NCI-H187 (cell line): ENCODE measurements at places on chromosomes 7 and 10.

- no peak for DNase-seq
Observed at GRCh38 chr10:132393695-132394181, 3.3 kb upstream of the PWWP2B start.

DNA sequence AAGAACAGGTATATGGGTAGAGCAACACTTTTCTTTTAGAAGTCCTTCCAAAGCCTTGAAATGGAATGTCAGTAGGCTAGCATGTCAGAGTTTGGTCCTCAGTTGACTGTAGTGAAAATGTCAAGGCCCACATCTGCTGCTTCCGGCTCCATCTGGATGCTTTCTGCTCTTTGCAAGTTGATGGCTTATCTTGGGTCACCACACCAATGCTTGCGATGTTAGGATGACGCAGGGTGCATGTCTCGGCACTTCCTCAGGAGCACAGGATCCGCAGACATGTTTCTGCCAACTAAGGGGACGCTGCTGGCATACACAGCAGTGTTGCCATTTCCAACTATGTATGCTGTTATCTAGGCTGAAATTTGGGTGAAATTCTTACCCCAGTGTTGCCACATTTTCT lies 14.0 kb upstream of the HBP1 start:
- DNase-seq: no peak

DNA sequence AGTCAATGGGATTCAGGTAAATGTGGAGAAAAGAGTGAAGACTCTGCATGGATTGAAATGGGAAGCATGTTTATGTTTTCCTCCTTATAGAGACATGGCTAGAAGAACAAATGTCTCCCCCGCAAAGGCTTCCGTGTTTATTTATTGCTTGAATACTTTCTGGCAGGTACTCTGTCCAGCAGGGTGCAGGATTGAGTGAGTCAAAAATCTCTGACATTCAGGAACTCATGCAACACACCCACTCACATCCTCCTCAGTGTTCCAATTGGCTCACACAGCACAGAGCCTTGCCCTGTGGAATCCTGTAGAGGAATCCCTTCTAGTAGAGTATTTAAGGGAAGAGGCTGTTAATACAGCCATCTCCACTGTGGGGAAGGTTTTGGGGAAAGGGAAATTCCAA lies 290.3 kb upstream of the VWC2 start:
- no peak for DNase-seq

GRCh38 chr10:6204063-6204340 lies 1.3 kb downstream of the PFKFB3 start:
- DNase-seq: no peak

DNA sequence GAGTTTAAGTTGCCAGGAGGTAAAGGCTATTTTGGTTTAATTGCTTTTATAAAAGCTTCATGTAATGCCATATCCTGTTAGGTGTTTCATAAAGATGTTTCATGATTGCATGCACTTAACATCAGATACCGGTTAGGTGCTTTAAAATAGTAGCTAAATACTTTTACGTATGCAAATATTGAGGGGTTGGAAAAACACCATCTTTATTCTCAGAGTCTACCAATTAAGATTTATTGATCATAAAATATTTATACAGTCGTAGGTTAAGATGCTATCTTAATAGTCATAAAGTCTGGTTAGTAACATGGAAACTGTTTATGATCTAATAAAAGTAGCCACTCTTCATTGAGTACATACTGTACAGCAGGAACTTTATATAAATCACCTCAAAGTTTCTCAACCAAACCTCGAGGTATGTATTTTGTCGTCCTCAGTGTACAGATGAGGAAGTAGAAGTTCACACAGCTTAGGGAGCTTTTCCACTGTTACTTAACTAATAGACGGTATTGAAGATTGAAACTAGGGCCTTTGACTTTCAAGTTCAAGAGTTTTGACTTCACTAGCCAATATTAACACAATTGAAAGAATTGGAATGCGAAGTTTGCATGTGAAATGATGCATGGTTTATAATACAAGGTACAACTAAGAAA lies 897.1 kb downstream of the GATA3 start:
- no peak for DNase-seq

GRCh38 chr7:36775676-36776075 lies 51.4 kb upstream of the AOAH start:
- no peak for DNase-seq

GRCh38 chr7:44482502-44483485 lies 7.7 kb downstream of the NUDCD3 start:
- no peak for DNase-seq

DNA sequence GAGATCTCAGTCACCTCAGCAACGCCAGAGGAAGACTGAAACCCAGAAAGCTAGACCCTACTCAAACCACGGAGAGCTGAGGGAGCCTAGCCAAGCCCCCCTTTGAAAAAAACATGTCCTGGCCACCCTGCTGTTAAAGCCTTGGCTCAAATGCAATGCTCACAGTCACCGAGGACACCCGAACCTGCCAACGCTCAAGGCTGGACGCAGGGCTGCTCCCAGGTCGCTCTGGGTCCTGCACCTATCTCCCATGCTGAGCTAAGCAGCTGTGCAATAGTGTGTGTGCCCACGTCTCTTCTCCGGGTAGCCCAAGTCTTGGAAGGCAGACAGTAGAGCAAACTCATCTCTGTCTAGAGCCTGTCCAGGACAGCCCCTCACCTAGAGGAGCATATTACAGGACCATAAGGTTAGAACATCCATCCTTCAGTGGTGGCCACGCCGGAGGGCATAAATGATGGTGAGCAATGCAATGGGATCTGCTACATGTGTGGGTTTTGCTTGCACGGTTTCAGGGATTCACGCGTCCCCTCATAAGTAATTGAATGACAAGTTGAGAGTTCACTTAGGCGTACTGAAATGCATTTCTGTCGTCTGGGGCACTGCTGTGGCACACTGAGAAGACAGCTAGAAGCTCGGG lies 94.2 kb upstream of the DDC start:
- no peak for DNase-seq

- DNase-seq: no peak
Observed at GRCh38 chr10:79472951-79473350, 27.5 kb upstream of the ZCCHC24 start.

DNA sequence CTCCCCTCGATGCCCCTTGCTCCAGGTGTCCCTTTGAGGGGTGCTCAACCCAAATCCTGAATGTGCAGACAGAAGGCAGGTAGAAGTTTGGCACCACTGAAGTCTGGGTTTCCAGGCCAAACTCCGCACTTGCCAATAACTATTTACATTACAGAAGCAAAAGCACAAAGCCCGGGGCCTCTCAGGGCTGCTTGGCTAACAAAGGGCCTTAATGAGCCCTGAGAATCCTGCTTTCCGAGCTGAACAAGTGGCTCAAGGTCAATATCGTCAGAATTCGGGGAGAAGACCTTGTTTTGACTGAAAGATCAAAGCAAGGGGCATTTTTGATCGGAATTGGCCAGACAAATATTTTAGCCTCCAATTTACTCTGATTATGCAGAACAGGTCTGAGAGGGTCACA lies 189.9 kb downstream of the HERPUD2 start:
- DNase-seq: no peak

DNA sequence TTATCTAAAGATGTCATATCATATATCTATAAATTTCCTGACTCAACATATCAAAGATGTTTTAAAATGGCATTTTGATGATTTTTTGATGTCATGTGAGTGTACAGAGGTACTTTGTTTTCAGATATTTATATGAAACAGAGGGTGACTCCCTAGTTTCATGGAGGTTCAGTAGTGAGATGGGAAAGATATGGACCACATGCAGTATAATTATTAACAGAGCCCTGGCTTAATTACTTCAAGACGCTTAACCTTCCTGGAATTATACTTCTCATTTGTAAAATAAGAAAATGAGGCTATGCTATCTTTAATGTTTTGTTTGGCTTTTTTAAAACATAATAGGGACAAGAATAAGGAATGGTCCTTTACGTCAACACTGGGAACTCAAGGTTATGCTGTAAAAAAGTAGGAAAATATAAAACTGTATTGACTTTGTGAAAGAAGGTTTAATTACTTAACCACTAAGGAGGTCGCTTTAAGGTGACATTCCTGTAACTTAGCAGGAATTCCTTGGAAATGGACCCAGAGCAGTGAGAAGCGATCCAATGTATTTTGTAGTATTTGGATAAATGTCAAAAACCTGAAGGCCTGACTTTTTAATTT lies 821.0 kb upstream of the IGFBP3 start:
- no peak for DNase-seq

GRCh38 chr7:143388491-143389101 lies 7.5 kb downstream of the ZYX start:
- DNase-seq: no peak

GRCh38 chr7:141700848-141701371 lies 1.1 kb downstream of the DENND11 start:
- DNase-seq: no peak

DNA sequence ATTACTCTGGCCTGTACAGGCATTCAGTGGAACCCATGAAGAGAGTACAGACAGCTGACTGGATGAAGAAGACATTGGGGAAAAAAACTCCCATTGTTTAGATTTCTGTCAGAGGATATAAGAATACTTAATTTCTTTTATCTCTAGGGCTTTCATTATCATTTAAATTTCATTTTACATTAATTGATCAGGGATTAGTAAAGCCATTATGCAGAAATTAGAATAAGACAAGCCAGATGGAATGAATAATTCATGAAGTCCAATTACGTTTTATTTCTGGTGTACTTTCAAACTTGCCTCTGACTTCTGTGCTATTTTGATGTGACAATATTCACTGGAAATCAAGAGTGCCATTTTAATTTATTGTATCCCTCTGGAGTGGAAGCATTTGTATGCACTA lies 247.0 kb downstream of the SLC25A13 start:
- no peak for DNase-seq

DNA sequence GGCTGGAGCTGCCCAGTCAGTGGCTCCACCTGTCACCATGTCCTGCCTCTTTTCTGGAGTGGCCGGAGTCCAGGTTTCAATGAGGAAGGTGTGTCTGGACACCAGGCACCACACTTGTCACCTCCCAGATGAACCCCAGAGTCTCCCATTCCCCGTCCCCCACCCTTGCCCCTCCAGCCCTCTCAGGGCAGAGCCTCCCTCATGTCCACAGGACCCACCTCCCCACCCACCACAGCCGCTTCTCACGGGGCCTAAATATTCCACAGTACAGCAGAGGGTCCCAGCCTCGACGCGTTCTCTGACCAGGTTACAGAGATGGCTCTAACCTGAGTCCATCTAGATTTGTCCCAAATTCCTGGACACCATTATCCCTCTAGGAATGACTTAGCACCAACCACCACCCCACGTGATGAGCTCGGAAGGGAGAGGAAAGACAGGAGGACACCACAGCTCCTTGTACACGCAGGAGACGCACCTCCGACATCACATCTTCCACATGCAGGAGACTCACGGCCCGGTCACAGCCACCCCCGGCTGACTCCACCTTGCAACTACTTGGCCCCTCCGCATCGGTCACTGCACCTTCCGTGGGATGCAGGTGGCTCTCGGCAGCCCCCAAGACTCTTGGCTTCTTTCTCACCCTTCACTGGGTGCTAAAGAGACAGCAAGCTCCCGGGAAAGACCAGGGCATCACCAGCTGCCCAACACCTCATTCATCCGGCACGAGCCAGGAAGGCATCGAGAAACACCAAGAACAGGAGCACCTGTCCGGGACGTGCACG lies 560.2 kb downstream of the DNAJB6 start:
- no peak for DNase-seq

GRCh38 chr7:37104822-37105518 lies 343.7 kb downstream of the ELMO1 start:
- no peak for DNase-seq

- peak; percentile 38 for DNase-seq
Observed at GRCh38 chr7:154857240-154857639, 145.7 kb downstream of the PAXIP1 start.

- no peak for DNase-seq
Observed at GRCh38 chr10:105956550-105956949, 1208.0 kb downstream of the SORCS1 start.

GRCh38 chr10:533186-533585 lies 156.3 kb downstream of the DIP2C start:
- DNase-seq: no peak

GRCh38 chr7:112079673-112080072 lies 126.5 kb downstream of the DOCK4 start:
- no peak for DNase-seq

DNA sequence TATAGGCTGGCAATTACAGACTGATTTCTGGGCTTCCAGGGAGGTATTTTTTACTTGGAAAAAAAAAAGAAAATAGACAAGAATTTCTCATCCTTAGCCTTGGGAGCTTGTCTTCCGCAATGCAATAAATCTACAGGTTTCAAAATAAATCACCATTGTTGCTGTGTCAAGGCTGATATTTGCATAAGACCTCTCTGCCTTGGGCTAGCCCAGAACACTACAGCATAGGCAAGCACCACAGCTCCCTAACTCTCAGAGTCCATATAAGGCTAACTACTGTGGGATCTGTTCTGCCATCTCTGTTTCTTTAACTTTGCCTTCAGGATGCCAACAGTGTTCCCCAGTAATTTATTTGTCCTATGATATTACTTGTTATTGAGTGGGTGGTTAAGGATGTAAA lies 64.4 kb downstream of the ZWINT start:
- no peak for DNase-seq

- no peak for DNase-seq
Observed at GRCh38 chr7:93142127-93142526, 6.1 kb downstream of the SAMD9L start.

DNA sequence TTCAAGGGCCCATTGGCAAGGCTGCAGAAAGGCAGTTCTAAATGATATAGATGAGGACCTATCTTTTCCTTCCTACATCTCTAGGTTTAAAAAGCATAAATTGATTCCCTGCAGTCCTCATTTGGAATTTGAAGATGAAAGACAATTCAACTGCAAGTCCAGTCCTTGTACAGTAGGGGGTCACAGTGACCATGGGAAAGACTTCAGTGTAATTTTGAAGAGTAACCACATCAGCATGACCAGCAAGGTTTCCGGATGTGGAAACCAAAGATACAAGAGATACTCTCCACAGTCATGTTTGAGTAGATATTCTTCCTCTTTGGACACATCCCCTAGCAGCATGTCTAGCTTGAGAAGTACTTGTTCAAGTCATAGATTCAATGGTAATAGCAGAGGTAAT lies 539.3 kb upstream of the TEX47 start:
- DNase-seq: no peak

DNA sequence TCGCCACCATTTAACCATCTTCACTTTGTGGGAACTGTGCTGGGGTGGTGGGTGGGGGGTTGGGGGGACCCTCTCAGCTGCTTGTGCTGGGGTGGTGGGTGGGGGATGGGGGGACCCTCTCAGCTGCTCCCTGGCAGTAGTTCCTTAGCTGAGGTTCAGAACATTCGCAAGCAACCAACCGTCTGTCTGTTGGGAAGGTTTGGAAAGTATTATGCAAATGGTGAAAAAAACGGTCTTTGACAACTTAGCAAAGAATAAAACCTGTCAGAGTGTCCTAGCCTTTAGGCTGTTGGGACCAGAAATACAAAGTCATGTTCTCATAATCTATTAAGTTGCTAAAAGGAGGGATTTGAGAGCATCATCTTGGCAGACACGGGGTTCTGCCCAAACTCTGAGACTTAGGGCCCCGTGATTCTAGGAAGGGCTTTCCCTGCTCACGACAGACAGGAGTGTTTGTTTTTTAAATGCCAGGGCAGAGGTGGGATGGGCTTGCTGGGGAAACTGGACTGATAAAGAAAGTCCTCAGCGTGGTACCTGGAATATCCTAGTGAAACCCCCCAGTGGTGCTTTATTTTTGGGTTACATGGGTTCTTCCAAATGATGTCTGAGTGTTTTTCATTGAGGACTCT lies 14.1 kb upstream of the SRGN start:
- DNase-seq: no peak
